ENCODE measurements at places on chromosomes 11 and 22.

- no peak for DNase-seq
These were observed 73.2 kb upstream of the FGF3 start for GRCh38 chr11:69892237-69892985.

DNA sequence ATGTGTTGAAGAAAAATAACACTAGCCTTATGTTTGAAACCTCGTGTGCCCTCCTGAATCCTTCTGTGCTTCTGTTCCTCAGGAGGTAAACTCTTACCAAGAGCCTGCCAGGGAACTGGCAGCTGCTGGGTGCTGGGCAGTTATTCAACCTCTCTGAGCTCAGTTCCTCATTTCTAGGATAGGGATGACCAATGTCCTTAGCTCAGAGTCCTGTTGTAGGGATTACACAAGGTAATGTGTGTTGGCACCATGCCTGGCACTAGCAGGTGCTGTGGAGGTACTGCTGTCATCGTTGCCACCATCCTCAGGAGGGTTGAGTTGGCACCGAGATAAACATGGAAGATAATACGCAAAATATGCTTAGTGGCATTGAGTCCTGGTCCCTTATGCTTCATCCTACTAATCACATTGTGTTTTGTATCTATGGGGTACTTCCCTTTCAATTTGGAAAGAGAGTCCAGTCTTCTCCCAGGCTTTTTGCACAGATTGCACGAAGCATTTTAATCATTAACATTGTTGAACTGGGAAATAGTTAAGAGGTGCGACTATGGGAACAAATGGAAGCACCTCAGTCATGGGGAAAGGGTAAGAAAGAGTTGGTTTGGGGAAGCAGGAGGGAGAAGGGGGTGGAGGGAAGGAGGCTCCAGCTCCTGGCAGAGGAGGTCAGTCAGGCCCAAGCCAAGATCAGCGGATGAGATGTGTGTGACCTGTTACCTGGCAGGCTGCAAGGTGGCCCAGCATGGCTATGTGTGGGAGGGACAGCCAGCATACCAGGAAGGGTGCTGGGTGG lies 56.7 kb downstream of the CABIN1 start:
- no peak for DNase-seq

GRCh38 chr11:73172992-73173656 lies 31.0 kb upstream of the FCHSD2 start:
- DNase-seq = no peak

GRCh38 chr11:13143486-13144297 lies 133.9 kb upstream of the BMAL1 start:
- DNase-seq = no peak

- no peak for DNase-seq
These were observed 99.4 kb downstream of the ETS1 start for GRCh38 chr11:128487978-128488377.

- DNase-seq = no peak
These were observed 1046.1 kb downstream of the DLG2 start for GRCh38 chr11:84581083-84581482.

- peak; percentile 18 for DNase-seq
These were observed 1.4 kb downstream of the FDX1 start for GRCh38 chr11:110431051-110431672.

DNA sequence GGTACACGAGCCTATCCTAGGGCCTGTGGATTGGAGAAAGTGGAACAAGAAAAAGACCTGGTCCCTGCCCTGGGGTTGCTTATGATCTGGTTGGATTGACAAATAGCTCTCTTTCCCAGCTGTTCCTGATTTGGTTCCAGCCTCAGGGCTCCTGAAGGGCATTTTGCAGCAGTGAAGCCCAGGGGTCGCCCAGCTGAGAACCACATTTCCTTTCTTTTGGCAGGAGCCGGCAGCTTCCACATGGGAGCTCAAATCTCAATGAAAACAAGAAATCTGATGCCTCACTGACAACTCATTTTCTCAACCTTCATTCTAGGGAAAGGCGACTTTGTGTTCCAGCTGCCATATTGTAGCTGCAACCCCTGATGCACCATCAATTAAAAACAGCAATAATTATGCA lies 140.6 kb upstream of the CADM1 start:
- peak; percentile 7 for DNase-seq

DNA sequence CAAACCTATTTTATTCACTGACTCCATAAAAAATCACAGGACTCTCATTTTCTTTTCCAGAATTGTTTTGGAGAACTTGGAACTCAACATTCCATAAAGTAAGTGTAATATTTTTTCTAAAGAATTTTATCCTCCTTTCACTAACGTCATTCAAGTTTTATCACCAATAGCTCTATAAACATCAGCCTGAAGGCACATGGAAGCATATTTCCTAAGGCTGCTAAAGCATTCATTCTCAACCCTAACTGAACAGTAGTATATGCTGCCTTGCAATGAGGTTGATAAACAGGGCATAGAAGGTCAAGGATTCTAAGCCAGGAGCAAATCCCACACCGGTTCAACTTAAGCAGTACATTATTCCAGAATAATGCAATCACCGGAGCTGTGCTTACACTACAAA lies 273.9 kb downstream of the RAB38 start:
- peak; percentile 47 for DNase-seq

Measured in EH (cell line).